ENCODE measurements at places on chromosomes 1 and 21. TPM values are rescaled to one million over a fixed set of nuclear protein-coding genes. Genes with fewer than 3 reads are reported as not detected.

Gene ZMYND12
- 1.9 TPM for total RNA-seq

Gene PROK1
- not detected for total RNA-seq

Gene S100A8
- total RNA-seq, result 60.9 TPM

Gene SLC1A7
- total RNA-seq, result not detected

Gene EFHD2
- total RNA-seq, result 37.5 TPM

- no peak overlapping the region for H3K4me3 ChIP-seq
- H3K27me3 ChIP-seq, result no peaks in the 10 kb centered on the region
- H3K4me1 ChIP-seq, result no peaks in the 10 kb centered on the region
- no peaks in the 10 kb centered on the region for H3K36me3 ChIP-seq
- peak; percentile 32 for DNase-seq
Measured at GRCh38 chr1:60280256-60280655, 206.7 kb upstream of the C1orf87 start.

DNA sequence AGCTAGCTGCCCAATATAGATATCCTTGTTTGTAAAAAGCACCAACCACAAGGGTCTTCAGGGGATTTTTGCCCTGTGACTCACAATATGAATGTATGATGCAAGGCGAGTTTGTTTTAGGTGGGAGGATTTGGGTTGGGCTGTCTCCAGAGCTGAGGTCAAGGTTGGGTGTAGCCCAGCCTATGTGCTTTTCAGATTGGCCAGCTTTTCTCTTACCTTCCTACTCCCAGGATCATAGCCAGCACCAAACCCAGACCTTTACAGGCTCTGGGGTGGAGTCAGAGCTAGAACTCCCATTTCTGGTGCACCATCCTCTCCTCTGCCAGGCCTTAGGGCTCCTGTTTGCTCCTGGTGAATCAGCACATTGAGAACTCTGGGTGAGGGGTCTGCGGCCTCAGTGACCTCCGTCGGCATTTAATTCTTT lies 55.6 kb upstream of the GCLM start:
- H3K4me1 ChIP-seq, result no peaks in the 10 kb centered on the region
- H3K36me3 ChIP-seq, result no peaks in the 10 kb centered on the region
- H3K4me3 ChIP-seq, result no peak overlapping the region
- no peaks in the 10 kb centered on the region for H3K27me3 ChIP-seq

GRCh38 chr1:153527683-153528040 lies 8.1 kb downstream of the S100A6 start:
- no peaks in the 10 kb centered on the region for H3K27me3 ChIP-seq
- no peak overlapping the region for H3K27ac ChIP-seq
- H3K4me1 ChIP-seq, result no peaks in the 10 kb centered on the region
- no peaks in the 10 kb centered on the region for H3K36me3 ChIP-seq

- no peak overlapping the region for H3K4me3 ChIP-seq
- H3K27ac ChIP-seq, result no peak overlapping the region
- H3K36me3 ChIP-seq, result no peaks in the 10 kb centered on the region
- no peaks in the 10 kb centered on the region for H3K27me3 ChIP-seq
- no peaks in the 10 kb centered on the region for H3K4me1 ChIP-seq
- DNase-seq, result no peak
Measured at GRCh38 chr1:17719874-17720273, 35.3 kb upstream of the ACTL8 start.

- H3K27me3 ChIP-seq, result no peaks in the 10 kb centered on the region
- H3K4me3 ChIP-seq, result no peak overlapping the region
- H3K4me1 ChIP-seq, result peaks cover 17% of the 10 kb centered on the region
- no peak for DNase-seq
Measured at GRCh38 chr1:183544598-183545297, 45.5 kb downstream of the NCF2 start.

DNA sequence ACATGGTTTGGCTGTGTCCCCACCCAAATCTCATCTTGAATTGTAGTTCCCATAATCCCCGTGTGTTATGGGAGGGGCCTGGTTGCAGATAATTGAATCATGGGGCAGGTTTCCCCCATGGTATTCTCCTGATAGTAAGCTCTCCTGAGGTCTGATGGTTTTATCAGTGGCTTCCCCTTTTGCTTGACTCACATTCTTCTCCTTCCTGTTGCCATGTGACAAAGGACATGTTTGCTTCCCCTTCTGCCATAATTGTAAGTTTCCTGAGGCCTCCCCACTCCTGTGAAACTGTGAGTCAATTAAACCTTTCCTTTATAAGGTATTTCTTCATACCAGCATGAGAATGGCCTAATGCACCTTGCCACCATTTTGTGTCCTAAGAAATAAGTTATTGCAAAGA lies 415.0 kb downstream of the COL11A1 start:
- H3K4me3 ChIP-seq, result no peak overlapping the region
- no peaks in the 10 kb centered on the region for H3K36me3 ChIP-seq
- no peaks in the 10 kb centered on the region for H3K27me3 ChIP-seq
- no peaks in the 10 kb centered on the region for H3K4me1 ChIP-seq
- H3K27ac ChIP-seq, result no peak overlapping the region
- no peak for DNase-seq

DNA sequence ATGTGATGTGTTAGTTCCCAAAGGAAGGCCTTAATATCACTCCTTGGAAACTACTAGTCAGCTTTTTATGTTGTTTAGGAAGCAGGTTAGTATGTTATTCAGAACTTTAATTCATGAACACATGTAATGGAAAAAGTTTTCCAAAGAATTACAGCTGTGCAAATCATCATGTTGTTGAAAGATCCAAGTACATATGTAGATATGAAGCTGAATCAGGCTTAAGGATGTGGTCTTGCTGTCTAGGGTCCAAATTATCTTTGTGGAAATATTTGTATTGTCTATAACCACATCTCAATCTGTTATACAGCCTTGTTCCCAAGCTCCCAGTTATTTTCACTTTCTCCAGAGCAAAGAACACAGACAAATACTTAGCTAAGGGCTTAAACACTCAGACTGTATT lies 231.6 kb downstream of the TPR start:
- no peaks in the 10 kb centered on the region for H3K36me3 ChIP-seq
- no peak overlapping the region for H3K27ac ChIP-seq
- no peak for DNase-seq
- H3K4me3 ChIP-seq, result no peak overlapping the region
- H3K4me1 ChIP-seq, result no peaks in the 10 kb centered on the region

DNA sequence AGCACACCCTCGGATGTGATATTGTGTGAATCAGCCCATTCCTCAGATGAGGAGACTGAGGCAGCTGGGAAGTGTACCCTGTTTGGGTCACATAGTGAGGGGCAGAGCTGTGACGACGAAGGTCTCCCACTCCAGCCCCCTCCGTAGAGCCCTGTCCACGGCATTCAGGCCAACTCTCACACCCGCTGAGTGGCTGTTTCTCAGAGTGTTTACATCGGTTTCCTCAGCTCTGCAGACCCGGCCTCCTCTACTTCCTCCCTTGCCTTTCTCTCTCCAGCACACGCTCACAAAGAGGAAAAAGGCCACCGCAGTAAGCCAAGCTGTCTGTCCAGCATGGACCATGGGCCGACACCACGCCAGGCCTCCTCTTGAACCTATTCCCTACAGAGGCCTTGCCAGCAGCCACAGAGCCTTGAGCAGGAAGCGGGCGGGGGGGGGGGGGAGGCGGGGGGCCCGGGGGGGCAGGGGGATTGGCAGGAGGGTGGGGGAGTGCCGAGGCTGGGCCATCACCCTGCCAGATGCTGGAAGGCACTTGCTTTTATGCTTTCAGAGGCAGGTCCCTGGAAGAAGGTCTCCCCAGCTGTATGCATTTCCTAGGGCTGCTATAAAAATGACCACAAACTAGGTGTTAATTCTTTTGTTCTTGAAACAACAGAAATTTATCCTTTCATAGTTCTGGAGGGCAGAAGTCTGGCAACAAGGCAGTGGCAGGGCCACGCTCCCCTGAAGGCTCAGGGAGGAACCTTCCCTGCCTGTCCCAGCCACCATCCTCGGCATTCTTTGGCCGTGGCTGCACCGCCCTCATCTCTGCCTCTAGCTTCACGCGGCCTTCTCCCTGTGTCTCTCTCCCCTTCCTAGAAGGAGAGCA lies 178.4 kb downstream of the PSMG1 start:
- H3K4me1 ChIP-seq, result peaks cover 16% of the 10 kb centered on the region
- H3K27me3 ChIP-seq, result no peaks in the 10 kb centered on the region
- no peaks in the 10 kb centered on the region for H3K36me3 ChIP-seq
- no peak overlapping the region for H3K4me3 ChIP-seq

DNA sequence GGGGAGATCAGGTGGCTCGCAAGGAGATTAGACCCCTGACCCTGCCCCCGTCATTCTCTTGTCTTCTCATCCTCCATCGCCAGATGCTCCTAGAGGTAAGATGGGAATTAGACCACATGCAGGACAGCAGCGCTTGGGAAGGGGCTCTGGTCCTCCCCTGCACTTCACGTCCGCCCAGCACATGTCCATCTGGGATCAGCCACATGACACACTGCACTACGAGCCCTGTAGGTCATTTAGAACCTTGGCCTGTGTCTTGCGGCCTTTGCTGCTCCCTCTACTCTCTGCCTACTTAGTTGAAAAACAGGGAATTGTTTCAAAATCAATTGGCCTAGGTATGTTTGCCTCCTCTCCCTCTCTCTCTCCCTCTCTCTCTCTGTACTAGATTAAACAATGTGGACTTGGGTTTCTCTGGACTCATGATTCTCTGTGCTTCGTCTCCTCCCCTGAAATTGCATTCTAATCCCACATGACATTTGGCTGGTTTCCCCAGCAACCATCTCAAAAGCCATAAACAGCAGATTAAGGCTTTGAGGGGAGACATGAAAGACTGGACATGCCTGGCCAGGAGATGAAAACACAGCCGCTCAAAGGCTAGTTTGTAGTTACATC lies 3.8 kb upstream of the NCMAP start:
- H3K27me3 ChIP-seq, result no peaks in the 10 kb centered on the region
- H3K27ac ChIP-seq, result no peak overlapping the region
- DNase-seq, result peak; percentile 92

GRCh38 chr1:201020040-201020591 lies 3.4 kb downstream of the KIF21B start:
- no peaks in the 10 kb centered on the region for H3K4me1 ChIP-seq
- no peaks in the 10 kb centered on the region for H3K27me3 ChIP-seq
- no peaks in the 10 kb centered on the region for H3K36me3 ChIP-seq
- no peak overlapping the region for H3K4me3 ChIP-seq
- H3K27ac ChIP-seq, result no peak overlapping the region

DNA sequence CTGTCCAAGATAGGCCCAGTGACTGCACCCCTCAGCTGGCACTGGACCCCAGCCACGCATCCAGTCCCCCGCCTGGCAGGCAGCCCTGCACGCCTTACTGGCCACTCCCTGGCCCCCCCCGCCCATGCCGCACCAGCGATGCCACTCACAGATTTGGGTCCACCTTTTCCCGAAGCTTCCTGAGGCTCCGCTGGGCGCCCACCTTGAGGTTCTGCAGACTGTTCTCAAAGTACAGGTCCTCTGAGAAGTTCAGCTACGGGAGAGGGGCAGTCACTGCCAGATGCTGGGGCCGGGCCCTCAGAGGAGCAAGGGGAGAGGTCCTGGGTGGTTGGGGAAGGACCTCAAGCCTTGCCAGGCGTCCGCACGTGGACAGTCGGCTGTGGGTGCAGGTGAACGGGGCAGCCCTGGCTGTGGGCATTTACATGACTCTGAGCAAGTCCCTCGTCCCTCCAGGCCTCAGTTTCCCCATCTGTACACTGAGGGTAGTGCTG lies 8.1 kb downstream of the PRXL2B start:
- H3K27me3 ChIP-seq, result no peaks in the 10 kb centered on the region
- H3K4me1 ChIP-seq, result no peaks in the 10 kb centered on the region
- no peak overlapping the region for H3K4me3 ChIP-seq
- peak; percentile 73 for DNase-seq

GRCh38 chr1:104856091-104856490 lies 1106.4 kb downstream of the AMY1C start:
- H3K4me3 ChIP-seq, result no peak overlapping the region
- no peaks in the 10 kb centered on the region for H3K4me1 ChIP-seq
- no peaks in the 10 kb centered on the region for H3K36me3 ChIP-seq
- H3K27me3 ChIP-seq, result no peaks in the 10 kb centered on the region
- no peak for DNase-seq
- no peak overlapping the region for H3K27ac ChIP-seq

DNA sequence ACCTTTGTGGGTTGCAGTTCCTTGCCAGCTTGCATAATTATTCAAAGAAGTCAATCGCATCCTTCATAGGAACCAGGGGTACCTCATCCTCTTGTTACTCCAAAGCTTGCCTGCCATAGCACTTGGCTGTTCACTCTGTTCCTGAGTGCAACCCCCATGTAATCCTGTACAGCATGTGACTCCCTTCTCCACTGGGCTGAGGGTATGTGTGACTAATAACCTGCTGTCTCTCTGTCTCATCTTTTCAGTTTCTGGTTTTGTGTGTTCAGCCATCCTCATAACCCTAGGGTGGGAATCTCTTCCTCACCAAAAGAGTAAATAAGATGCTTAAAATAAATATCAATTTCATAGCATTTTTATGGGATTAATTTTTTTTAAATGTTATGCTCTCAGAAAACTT lies 351.9 kb downstream of the S1PR1 start:
- DNase-seq, result no peak
- H3K27me3 ChIP-seq, result no peaks in the 10 kb centered on the region
- H3K4me1 ChIP-seq, result no peaks in the 10 kb centered on the region
- H3K27ac ChIP-seq, result no peak overlapping the region

GRCh38 chr1:36803868-36804570 lies 230.3 kb downstream of the GRIK3 start:
- no peak overlapping the region for H3K27ac ChIP-seq
- H3K36me3 ChIP-seq, result no peaks in the 10 kb centered on the region
- DNase-seq, result peak; percentile 6
- no peak overlapping the region for H3K4me3 ChIP-seq
- no peaks in the 10 kb centered on the region for H3K27me3 ChIP-seq

- no peaks in the 10 kb centered on the region for H3K36me3 ChIP-seq
- H3K4me1 ChIP-seq, result no peaks in the 10 kb centered on the region
- no peak for DNase-seq
Measured at GRCh38 chr1:230365723-230366307, 60.3 kb downstream of the PGBD5 start.

DNA sequence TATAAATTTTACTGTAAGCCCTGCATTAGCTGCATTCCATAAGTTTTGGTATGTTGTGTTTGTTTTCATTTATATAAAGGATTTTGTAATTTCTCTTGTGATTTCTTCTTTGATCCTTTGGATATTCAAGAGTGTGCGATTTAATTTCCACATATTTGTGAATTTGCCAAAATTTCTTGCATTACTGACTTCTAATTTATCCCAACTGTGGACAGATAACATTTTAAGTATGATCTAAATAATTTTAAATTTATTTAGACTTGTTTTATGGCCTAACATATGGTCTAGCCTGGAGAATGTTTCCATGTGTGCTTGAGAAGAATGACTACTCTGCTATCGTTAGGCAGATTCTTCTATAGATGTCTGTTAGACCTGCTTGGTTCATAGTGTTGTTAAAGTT lies 23.2 kb downstream of the RPE65 start:
- H3K4me1 ChIP-seq, result no peaks in the 10 kb centered on the region
- no peaks in the 10 kb centered on the region for H3K27me3 ChIP-seq
- H3K36me3 ChIP-seq, result no peaks in the 10 kb centered on the region
- no peak overlapping the region for H3K4me3 ChIP-seq

DNA sequence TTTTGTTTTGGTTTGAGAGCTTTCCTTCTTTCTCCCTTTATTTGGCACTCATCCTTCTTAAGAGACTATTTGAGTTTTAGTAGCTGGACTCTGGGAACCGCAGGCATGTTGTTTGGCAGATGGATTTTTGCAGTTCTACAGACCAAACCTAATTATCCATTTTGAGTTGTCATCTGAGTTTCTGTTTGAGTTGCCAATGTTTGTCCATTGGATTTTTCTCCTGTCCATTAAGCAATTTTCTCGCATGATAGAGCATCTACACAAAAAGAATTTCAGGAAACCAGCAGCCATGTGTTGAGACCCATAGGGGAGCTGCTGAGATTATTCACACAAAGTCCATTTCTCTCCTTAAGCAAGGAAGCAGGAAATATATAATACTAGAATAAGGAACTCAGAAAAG lies 17.2 kb upstream of the CXADR start:
- no peaks in the 10 kb centered on the region for H3K36me3 ChIP-seq
- DNase-seq, result no peak
- no peak overlapping the region for H3K4me3 ChIP-seq
- no peaks in the 10 kb centered on the region for H3K4me1 ChIP-seq
- H3K27me3 ChIP-seq, result no peaks in the 10 kb centered on the region
- no peak overlapping the region for H3K27ac ChIP-seq
